ENCODE measurements at places on chromosomes 5 and 9.

DNA sequence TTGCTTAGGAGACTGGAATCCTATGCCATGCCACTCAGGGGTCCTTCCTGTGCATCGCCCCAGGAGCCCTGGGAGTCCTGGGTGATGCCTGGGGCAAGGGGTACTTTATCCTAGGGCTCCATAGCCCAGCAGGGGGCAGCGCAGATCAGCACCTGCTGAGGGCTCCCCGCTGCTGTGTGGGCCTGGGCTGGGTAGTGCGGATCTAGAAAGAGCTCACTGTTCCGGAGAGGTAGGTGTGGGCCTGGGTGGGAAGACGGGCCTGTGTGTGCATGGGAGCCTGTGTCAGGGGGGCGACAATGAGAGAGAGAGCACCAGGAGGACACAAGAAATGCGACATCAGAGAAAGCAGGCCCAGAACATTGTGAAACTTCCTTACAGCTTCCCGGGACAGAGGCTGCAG, 11.4 kb upstream of the DAB2IP start:
- no peak for DNase-seq

DNA sequence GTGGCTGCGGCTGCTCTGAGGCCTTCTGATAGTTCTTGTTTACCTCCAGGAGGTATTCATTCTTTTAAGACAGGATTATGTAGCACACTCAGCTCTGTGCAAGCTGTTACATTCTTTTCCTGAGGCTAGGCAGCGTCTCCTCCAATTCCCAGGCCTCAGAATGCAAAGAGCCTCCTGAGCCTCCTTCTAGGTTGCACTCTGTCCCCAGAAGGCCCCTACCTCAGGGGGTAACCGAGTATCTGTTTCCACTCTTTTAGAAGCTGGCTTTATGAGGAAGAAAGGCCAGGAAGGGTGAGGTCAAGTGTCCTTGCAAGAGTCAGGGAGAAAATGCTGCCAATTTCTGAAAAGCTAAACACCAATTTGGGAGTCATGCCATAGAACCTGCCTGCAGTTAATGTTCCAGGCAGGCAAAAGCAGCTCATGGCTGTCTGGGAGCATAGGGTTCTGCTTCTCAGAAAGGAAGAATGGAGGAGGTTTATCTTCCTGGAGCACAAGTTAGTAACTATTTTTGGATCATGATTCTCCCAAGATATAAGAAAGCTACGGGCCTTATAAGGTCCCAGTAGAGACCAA, 178.9 kb downstream of the SEMA6A start:
- DNase-seq, result no peak

DNA sequence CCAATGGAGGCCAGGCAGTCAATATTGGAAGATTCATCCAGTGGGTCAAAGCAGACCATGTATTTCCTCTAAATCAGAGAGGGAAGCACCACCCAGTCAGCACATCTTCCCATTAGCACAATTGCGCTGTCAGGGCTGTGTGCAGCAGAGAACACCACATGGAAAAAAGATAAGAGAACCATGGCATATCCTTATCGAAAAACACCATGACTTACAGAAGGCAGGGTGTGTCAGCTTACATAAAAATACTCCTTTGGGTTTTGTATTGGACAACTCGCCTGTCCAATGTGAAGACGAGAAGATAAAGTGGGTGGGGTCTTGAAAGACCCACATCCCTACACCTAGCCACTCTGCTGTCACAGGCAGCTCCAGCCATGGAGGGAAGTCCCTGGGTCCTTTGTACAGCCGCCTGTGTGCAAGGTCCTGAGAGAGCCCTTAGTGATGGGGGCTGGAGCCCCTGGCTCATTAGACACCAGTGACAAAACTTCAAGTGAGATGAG, 71.9 kb upstream of the SPATA31E1 start:
- DNase-seq, result no peak

GRCh38 chr5:14347522-14347921, 204.4 kb downstream of the TRIO start:
- no peak for DNase-seq

DNA sequence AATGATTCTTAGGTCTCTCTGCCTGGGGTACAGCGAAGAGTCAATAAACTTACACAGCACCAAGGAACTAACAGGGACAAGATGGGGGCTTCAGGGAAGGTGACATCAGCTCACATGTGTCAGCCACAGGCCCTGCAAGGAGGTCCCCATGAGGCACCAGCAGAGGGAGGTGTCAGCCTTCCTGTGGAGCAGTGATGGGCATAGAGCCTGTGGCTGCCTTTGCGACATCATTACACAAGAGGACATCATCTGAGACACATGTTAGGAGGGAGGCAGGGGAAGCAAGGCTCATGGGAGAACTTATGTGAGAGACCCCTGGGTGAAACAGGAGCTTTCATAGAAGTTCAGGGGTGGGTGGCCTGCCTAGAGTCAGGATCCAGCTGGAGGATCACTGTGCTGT, 389.6 kb downstream of the SEMA5A start:
- DNase-seq, result no peak

DNA sequence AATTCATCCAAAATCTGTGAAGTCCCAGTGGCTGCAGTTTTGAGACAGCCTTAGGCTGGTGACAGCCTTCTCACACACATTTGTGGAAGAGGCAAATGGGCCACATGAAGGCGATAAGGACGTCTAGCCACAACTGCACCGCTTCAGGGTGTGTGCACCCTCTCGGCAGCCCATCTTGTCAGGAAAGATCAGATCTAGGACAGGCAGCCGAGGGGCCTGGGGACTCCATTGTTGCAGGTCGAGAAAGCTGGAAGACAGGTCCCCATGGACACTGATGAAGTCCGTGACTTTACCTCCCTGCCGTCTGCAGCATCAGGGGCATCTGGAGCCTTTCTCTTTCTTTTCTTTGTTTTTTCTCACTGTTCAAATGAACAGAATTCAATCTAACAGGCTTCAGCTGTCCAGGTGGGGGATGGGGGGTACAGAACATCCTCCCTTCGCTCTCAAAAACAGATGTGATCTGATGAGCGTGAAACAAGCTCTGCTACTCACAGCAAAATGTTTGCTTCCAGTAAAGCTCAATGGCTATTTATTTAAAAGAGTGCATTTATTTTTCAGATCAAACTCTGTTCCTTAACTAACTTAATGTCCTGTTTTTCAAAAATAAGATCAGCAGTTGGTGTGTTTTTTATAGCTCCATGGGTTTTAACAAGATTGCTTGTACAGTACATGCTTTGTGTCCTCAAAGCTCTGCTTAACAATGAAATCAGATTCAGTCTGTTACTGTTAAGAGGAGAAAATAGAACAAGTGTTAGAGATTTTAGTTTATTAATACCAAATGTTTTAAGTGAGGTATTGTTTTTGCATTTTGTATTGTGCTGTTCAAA, 111.8 kb upstream of the OTULINL start:
- no peak for DNase-seq

DNA sequence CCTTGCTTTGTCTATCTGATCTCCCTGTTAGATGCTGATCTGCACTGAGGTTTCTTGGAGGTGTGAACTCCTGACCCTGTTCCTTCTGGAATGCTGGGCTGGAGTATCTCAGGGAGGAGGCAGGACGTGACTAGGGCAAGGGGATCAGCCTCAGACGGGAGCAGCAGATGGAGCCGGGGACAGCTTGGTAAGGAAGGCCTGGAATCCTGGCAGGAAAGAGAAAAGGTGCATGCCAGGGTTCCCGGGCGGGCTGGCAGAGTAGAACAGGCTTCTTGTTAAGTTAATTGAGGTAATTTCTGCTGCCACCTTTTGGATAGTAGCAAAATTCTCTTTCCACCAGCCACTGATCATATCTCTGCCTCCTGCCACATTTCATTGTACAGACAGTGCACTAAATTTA, 180.9 kb downstream of the ZNF462 start:
- no peak for DNase-seq

DNA sequence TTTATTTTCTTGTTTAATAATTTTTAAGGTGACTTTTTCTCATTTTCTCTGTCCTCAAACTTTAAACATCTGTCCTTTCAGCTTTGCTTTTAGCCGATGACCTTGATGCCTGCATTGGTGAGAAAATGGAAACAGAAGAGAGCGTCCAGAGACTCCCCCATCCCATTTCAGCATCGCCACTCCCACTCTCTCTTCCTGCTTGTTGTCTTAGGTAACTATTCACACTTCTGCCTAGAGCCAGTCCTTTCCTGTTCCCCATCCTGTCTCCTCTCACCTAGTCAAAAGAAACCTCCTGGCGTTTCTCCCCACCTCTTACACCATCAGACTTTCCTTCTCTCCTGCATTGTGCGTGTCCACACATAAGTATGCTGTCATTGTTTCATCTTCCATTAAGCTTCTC, 124.6 kb downstream of the MAST4 start:
- no peak for DNase-seq

DNA sequence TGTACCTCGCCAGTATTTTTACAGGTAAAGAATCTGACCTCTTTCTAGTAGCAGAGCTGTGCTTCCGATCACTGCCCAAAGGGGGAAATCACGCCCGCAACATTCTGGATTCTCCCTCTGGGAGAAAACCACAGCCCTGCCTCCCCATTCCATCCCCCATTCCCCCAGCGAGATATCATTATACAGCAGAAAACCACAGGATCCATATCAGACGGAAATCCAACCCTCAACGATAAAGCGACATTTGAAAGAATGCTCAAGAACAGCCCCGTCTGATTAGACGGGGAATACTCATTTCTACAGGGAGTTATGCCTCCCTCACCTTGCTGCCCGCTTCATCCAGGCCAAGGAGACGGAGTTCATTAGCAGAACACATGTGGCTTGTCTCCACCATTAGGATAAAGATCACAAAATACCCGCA, 172.8 kb downstream of the COL23A1 start:
- DNase-seq, result no peak

GRCh38 chr9:127081250-127082185, 40.9 kb downstream of the ANGPTL2 start:
- no peak for DNase-seq

DNA sequence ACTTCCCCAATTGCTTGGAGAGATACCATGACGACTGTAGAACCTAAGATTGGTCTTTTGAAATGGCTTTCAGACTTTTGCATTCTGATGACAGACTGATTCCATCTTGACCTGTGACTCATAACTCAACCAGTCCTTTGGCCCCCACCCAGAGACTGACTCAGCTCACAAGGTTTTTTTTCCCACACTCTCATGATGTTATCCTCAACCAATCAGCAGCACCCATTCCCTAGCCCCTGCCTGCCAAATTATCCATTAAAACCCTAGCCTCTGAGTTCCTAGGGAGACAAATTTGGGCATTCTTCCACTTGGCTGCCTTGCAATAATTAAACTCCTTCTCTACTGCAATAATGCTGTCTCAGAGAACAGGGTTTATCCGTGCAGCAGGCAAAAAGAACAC, 1263.3 kb upstream of the CDH9 start:
- no peak for DNase-seq

GRCh38 chr5:142403583-142403982, 78.8 kb upstream of the SPRY4 start:
- no peak for DNase-seq

DNA sequence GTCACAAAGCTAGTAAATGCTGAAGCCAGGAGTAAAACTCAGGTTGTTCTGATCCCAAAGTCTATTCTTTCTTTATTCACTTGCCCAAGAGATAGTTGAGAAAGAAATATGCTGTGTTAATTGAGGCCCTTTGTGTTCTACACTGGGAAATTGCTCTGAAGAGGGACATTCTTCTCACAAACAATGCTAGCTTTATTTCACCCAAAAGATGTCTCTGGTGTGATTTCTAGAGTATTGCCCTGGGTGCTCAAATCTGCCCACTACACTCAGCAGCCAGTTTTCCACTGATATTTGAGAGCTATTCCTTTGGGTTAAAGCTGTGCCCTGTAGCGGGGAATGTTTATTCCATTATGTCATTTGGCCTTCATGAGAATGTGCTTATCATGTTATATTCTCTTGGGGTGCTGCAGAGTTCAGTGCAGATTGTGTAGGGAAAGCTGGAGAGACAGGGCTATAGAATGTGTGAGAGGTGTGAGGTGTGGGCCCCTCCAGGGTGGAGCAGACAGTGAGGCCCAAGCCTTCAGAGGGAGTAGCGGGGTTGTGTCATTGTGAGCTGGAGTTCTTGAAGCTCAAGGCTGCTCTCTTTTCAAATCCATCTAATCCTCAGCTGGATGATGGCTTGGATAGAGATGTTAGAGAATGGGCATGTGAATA, 21.0 kb upstream of the C5orf63 start:
- no peak for DNase-seq

DNA sequence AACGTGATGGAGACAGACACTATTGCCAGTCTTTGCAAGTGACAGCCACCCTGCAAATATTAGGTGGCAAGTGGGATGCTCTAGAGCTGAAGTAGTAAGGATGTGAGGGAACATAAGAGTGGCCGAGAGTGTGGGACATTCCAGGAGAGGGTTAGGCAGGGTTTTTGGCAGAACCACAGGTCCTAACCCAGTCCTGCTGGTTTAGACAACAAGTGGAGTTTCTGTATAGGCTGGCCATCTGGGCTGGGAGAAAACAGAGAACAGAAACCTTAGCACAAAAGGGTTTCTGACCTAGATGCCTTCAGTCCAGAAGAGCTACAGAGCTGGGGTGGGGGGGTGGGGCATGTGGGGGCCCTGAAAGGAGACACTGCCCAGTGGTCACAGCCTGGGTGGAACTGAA, 107.4 kb downstream of the TMEM174 start:
- DNase-seq, result no peak

- DNase-seq, result no peak
Observed at GRCh38 chr9:126507318-126508109, 106.2 kb upstream of the LMX1B start.

DNA sequence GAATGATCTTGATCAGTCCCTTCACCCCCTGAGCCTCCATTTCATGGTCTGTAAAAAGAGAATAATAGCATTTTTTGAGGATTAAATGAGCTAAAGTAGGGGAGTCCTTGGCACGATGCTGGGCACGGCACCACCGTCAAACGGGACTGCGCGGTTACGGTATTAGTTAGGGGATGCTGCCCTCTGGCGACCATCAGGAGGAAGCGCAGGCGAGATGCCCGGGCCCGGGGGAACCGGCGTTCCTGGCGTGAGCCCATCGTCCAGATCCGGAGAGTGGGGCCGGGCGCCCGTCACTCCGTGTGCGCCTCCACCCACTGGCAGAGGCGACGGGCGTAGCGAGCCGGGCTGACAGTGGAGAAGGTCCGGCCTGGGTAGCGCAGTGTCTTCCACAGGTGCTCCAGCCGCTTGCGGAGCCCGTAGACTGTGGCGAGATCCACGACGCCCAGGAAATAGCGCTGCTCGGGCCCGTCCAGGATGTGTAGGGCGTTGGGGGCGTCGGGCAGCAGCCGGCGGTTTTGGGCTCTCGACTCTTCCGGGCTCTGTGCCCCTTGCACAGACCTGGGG, 4.8 kb upstream of the ST6GALNAC4 start:
- no peak for DNase-seq

DNA sequence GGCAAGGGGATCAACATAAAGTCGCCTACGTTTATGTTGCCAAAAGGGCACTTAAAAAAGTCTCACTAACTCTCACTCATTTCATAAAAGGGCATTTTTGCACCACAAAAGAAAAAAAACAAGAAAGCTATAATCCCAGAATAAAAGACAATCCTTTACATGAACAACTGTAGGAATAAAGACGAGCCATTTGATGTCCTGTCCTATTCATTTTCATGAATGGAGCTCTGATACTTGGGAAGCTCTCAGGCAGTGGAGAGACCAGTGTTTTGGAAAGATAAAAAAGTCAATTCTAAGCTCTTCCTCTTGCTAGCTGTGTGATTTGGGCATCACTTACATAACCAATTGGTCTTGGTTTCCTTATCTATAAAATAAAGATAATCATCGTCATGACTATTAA, 95.5 kb upstream of the EQTN start:
- no peak for DNase-seq

GRCh38 chr9:134633362-134634142, 8.1 kb upstream of the COL5A1 start:
- DNase-seq, result no peak

GRCh38 chr5:137619191-137619870, 116.6 kb downstream of the KLHL3 start:
- no peak for DNase-seq
